ENCODE measurements at places on chromosomes 2 and 18.
A peak's percentile ranks its signal among the peaks of the same experiment; 100 is the strongest.

GRCh38 chr2:68287580-68288441, 31.9 kb downstream of the CNRIP1 start:
- ATAC-seq, result no peak

DNA sequence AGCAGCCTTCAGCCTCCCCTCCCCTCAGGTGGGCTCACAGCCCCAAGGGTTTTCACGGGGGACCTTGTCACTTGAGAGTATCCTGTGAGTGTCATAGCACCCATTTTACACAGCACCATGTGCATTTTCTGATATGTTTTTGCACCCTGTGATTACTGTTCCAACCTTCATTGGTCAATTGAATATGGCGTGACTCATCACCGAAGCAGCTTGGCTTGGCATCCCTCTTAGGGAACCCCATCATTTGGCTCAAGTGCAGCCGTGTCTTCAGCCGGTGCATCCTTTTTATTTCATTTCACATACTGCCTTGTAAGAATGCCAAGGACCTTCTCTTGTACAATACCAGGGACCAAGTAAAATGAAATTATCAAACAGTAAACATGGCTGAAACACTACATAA, 57.6 kb downstream of the NPAS2 start:
- ATAC-seq, result peak; percentile 30

DNA sequence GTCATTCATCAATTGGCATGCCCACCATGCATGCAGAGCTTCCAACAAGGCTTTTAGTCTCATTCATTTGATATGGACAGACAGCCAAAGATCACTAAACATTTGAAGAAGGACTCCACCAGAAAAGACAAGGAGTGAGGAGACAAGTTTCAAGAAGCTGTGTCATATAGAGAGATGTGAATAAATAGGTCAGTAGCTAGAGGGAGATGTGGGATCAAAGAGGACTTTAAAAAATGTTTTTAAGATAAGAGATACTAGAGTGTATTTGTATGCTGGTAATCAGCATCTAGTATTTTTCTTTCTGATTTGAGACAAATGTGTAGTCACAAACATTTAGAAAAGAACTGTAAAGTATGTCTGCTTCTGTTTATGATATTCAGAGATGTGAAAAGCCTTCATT, 48.5 kb downstream of the ANTXR1 start:
- ATAC-seq, result no peak

DNA sequence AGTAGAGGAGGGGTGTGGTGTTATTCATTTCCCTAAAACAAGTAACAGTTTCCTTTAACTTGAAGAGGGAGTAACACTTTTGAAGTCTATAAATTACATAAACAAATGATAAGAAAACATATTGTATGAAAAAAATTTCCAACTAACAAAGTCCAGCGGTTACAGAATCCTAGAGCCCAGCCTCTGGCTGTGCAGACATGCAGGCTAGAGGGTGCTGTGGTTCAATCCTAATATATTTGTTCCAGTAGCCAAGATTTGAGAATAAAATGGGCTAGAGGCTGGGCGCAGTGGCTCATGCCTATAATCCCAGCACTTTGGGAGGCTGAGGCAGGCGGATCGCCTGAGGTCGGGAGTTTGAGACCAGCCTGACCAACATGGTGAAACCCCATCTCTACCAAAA, 56.9 kb downstream of the WDR75 start:
- ATAC-seq, result peak; percentile 26

DNA sequence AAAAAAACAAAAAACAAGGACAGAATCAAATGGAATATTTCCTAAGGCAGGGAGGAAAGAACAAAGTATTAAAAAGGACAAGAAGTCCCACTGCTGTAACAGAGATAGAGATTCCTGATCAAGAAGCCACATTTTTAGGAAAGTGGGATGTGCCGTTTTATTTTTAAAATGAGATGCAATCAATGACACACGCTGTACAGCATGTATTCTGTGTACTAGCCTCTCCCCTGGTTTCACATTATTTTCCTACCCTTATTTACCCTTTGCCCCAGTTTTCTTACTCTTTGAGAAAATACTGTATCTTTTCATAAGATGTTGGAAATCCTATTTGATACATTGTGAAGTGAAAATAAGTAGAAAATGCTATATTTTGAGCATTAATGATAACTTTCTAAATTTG, 45.8 kb downstream of the E2F6 start:
- ATAC-seq, result no peak

DNA sequence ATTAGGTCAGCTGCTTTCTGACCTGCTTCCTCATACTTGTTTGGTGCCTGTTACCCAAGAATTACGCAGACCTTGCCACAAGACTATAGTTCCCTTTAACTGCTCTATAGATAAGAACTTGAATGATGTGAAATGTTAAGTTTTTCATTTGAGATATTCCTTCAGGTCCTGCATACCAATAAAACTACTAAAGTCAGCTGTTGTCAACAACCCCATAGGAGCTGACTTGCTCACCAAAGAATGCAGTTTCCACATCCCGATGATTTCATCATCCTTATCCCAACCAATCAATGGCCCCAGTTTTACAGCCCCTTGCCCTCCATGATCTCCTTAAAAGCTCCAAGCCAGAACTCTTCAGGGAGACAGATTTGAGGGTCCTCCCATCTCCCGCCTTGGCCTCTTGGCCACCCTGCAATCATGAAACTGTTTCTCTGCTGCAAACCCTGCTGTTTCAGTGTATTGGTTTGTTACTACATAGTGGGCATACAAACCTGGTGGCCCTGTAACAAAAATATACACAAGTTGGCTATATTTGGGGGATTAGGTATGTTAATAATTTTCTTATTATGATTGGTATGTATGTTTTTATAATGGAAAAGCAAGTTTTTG, 396.3 kb upstream of the CHST9 start:
- ATAC-seq, result no peak

GRCh38 chr2:223647258-223647952, 45.2 kb upstream of the SCG2 start:
- no peak for ATAC-seq

DNA sequence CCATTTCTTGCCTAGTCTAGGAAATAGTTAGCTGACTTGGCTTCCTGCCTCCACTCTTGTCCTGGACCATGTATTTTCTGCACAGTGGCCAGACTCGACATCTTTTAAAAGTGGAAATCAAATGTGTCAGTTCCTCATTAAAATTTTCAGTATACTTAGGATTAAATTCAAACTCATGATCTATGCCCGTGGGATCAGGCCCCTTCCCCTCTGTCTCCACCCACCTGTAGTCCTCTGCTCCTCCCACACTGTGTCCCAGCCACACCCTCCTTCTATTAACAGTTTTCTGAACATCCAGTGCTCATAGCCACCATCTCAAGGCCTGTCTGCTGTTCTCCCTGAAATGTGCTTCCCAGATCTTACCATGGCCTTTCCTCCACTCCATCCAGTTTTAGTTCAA, 13.3 kb downstream of the ARHGAP25 start:
- ATAC-seq, result no peak

GRCh38 chr2:27988306-27988705, 97.8 kb downstream of the BABAM2 start:
- ATAC-seq, result no peak

GRCh38 chr2:151905963-151906632, 77.9 kb upstream of the ARL5A start:
- no peak for ATAC-seq

- ATAC-seq, result no peak
Observed at GRCh38 chr2:155679647-155680046, 652.9 kb downstream of the NR4A2 start.

GRCh38 chr2:46171411-46171953, 125.7 kb upstream of the EPAS1 start:
- ATAC-seq, result no peak

DNA sequence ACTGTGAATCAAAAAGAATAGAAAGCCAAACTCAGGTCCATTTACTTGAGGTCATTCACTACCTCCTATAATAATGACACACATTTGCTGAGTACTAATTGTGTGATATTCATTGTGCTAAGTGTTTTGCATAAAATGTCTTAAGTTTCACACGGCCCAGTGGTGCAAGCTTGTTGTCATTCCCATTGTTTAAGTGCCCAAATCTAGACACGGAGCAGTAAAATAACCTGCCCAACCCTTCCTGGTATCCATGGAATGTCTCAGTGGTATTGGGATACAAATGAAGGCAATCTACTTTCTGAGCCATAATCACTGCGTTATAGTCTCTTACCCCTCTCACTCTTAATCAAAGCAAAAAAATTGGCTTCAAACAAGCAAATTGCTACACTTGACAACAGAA, 233.3 kb downstream of the NCKAP5 start:
- no peak for ATAC-seq

- ATAC-seq, result peak; percentile 83
Observed at GRCh38 chr2:120445449-120446143, 99.7 kb downstream of the INHBB start.
